NCI-H460 (cell line): ENCODE measurements at places on chromosomes 3 and 15. TPM values are rescaled to one million over a fixed set of nuclear protein-coding genes. Genes with fewer than 3 reads are reported as not detected.

DNA sequence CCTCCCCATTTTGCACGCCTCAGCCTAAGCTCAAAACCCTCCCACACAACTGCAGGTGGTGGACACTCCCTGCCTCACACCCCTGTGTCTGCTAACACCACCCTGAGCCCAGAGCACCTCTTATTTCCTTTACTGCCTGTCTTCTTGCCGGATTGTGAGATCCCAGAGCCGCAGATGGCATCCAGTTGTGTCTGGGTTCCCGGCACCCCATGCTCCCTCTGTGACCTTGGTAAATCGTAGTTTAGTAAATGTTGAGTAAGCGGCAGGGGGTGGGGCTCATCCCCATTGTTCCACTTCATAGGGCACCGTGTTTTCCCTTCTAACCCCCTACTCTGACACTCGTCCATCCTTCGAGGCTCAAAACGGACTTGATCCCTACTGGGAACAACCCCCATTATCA is 14.9 kb downstream of the SPINT1 start:
- DNase-seq = no peak

DNA sequence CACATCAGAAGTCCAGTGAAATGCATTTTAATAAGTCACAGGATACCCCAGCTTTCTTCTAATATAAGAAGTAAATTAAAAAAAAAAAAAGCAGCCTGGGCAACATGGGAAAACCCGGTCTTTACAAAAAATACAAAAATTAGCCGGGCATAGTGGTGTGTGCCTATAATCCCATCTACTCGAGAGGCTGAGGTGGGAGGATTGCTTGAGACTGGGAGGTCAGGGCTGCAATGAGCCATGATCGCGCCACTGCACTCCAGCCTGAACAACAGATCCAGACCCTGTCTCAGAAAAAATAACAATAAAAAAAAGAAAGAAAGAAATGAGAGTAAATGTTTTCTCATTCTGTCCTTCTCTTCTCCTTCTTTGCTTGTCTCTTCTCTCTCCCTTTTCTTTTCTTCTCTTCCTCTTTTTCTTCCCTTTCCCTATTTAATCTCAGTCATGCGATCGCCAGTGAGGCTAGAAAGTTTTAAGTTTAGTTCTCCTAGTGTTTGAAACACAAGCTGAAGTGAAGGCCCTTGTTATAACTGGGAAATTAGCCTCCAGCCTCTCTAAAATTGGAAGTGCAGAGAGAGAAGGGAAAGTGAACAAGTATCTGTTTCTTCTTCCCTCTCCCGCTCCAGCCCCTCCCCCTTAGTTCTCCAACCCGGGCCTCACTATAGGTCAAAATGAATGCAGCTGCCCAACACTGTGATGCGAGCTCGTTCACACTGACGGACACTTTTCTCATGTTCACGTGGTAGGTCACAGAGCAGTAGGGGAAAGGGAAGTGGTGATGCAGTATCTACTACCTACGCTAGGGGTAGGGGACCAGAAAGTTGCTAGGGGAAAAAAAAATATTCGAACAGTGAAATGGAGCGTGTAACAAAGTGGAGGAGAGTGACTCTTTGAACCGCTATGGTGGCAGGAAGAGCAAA is 23.5 kb upstream of the TSC22D2 start:
- no peak for DNase-seq

- no peak for DNase-seq
Observed at GRCh38 chr3:59436164-59436958, 386.5 kb upstream of the CFAP20DC start.

DNA sequence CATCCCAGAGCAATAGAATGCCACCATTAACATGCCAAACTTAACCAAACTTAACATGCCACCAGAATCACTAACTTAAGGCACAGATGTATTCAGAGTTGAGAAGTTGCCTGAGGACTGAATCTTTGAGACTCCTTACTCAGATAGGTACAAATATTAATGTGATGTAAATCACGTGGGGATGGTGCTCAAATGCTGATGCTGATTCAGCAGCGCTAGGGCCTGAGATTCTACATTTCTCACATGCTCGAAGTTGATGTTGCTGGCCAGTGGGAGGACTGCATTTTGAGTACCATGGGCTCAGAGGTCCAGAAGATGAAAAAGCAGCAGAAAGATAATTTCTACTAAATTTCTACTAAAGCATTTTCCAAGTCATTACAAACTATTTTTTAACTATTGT is 54.1 kb downstream of the RPL22L1 start:
- no peak for DNase-seq

Gene EIF4E3
- total RNA-seq = 3.9 and 4.3 TPM in 2 replicates

DNA sequence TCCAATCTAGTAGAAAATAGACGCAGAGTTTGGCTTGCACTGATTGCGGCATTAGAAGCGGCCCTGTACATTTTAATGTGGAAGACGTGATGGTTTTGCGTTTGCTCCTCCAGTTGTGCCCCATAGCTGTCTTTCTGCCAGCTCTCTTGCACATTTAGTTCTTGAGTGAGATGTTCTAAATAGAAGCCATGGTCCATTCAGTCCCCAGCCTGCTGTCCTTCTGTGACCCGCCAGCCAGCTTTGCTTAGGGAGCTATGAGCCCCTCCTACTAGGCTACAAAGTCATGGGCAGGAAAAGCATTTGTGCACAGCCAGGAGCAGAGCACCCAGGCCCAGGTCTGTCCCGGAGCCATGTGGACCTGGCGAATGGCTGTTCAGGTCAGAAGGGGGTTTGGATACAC is 50.3 kb downstream of the APBA2 start:
- DNase-seq = no peak

Gene TMEM212
- not detected in 2 replicates for total RNA-seq

Gene RBP2
- not detected in 2 replicates for total RNA-seq

DNA sequence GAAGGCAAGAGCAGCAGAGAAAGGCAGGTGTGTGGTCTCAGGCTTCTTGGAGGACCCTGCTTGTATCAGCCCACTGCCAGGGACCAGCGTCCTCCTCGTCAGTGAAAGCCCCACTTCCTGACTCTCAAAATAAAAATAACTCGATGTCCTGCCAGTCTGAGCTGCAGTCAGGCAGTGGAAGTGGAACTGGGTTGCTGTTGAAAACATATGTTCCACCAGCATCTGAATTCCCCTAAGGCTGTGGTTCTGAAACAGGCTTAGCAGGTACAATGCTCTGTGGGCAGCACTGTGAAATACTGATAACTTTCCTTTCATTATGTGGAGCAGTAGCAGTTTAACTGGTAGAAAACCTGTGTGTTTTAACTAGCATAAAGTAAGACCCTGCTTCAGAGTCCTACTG is 121.6 kb upstream of the EIF1B start:
- DNase-seq = no peak

Gene PCYT1A
- 27.9 and 36.9 TPM in 2 replicates for total RNA-seq

GRCh38 chr3:6989608-6990291 is 128.8 kb downstream of the GRM7 start:
- DNase-seq = peak; percentile 4

Gene GCNT3
- 0.29 and 0.50 TPM in 2 replicates for total RNA-seq

DNA sequence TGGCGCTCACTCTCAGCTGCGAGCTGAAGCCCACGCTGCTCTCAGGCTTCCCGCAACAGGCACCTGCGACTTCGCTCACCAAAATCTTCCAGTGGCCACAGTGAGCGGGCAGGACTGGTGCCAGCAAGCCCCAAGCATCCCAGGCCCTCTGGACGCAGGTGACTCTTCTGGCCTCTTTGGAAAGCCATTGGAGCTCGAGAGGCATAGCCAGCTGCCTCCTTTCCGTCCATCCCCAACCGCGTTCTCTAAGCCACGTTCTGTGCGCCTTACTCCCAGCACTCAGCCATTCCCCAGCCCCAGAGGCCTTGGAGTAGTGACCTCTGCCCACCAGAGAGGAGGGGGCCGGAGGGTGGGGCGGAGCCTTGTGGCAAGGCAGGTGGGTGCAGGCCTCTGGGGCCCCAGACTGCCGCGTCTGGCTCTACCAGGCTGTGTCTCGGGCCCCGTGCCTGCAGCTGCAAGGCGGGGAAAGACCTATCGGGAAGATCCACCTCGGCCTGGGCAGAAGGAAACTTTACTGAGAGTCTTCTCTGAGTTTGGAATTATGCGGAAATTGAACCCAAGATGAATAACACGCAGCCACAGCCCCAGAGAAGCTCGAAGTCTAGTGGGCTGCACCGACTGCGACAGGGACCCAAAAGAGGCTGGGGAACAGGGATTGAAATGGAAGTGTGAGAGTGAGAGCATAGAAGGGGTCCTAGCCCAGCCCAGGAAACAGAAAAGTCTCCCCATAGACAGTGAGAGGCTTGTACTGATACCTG is 3.6 kb upstream of the SOX14 start:
- no peak for DNase-seq

- DNase-seq = no peak
Observed at GRCh38 chr3:25088284-25088683, 339.8 kb upstream of the RARB start.

Gene DLEC1
- 0.10 TPM in 1 of 2 replicates, not detected in the other for total RNA-seq

Gene GOLGA6L4
- total RNA-seq = 0.84 and 1.1 TPM in 2 replicates

Gene DNAH12
- total RNA-seq = not detected in 2 replicates

DNA sequence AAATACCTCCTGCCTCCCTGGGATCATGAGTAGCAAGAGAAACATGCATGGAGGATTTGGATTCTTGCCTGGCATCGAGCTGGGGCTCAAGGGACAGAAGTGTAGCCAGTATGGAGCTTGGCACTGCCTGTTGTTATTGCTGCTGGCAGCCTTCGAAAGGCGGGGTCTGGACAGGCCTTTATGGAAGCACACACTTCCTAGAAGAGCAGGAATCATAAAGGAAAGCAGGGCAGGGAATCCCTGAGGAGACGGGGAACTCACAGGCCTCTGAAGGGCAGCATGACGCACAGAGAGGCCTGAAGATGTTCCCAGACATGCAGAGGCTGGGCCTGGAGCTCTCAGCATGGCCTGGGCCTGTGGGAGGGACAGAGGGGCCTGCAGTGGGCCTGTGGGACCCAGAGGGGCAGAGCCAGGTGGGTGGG is 18.6 kb upstream of the SLC41A3 start:
- DNase-seq = no peak

DNA sequence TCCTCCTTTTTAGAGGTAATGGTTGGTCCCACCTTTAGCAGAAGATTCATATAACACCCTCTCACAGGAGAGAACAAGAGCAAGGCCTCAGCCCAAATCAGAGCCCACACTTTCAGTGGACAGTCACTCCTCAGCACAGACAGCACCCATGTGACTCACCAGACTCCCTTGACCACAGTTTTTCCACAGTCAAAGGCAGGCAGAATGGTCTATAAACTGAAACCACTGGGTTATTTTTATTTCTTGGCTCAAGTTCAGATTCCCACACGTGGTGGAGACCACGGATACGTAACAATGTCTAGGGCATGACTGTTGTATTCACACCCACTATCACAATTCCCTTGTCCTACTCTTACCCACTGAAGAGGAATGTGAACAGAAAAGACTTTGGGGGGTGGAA is 237.8 kb upstream of the UBE2E1 start:
- DNase-seq = no peak

DNA sequence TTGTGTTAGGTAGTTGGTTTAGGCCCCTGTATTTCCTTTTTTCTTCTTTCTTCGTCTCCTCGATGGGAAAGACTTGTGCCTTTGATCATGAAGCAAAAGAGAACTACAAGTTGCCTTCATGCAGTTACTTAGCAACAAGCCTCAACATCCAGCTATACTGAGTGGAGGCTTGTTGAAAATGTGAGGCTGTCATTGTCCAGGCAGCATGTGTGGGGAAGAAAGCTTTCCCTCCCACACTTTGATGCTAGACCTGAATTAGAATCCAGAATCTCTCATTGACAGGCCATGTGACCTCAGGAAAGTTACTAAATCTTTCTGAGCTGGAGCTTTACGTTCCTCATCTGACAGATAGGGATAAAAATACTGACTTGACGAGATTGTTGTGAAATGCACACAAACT is 23.7 kb downstream of the IFT122 start:
- no peak for DNase-seq

DNA sequence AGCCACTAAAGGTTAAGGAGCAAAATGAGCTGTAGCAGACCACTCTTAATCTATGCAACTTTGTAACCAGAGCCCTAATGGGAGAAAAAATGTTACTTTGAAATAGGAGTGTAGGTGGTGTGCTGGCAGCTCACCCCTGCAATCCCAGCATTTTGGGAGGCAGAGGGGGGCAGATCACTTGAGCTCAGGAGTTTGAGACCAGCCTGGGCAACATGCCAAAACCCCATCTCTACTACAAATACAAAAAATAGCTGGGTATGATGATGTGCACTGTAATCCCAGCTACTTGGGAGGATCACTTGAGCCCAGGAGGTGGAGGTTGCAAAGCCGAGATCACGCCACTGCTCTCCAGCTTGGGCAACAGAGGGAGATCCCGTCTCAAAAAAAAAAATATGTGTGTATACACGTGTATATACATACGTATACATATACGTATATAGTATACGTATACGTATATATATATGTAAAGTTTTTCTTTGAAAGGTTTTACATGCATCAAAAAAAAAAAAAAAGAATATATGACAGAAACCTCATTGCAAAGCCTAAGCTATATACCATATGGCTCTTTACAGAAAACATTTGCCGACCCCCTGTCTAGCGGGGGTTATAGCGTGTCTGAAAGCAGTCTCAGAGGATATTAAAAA is 15.7 kb downstream of the CAPN7 start:
- no peak for DNase-seq

Gene SH2D7
- not detected in 2 replicates for total RNA-seq

- DNase-seq = peak; percentile 15
Observed at GRCh38 chr3:31274326-31275024, 258.2 kb upstream of the STT3B start.

- DNase-seq = peak; percentile 1
Observed at GRCh38 chr3:155676252-155676981, 68.5 kb downstream of the PLCH1 start.

- DNase-seq = peak; percentile 35
Observed at GRCh38 chr3:138479438-138479863, 45.0 kb downstream of the ESYT3 start.

GRCh38 chr3:138184994-138185393 is 2.1 kb upstream of the ARMC8 start:
- no peak for DNase-seq

DNA sequence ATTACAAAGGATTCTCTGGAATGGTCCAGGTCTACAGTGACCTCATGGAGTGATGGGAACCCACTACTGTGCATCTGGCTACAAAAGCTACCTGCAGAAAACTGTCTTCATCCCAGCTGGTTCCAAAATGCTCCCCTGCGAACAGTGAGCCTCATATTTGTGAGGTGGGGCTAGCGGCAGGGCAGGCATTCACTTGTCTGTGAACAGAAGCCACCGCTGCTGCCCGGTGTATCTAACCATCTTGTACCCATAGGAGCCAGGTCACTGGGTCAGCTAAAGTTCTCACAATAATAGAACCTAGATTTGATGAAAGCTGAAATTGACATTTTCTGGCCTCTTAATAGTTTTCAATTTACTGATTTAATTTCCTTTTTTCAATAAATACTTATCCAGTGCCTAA is 150.7 kb downstream of the KLF13 start:
- no peak for DNase-seq

Gene ZBTB47
- total RNA-seq = 1.5 TPM in 2 replicates

Gene XXYLT1
- total RNA-seq = 9.2 and 9.3 TPM in 2 replicates

Gene RTP4
- not detected in 2 replicates for total RNA-seq

Gene HEXA
- 107 and 115 TPM in 2 replicates for total RNA-seq
